HTR-8/SVneo (cell line): ENCODE measurements at places on chromosomes 12 and 14.
A peak's percentile ranks its signal among the peaks of the same experiment; 100 is the strongest.

GRCh38 chr14:86787717-86788116, 1205.3 kb downstream of the GALC start:
- DNase-seq: no peak

- no peak for DNase-seq
Measured at GRCh38 chr12:63308671-63309070, 157.7 kb upstream of the AVPR1A start.

GRCh38 chr14:23719225-23719985, 83.2 kb downstream of the DHRS2 start:
- DNase-seq: no peak

GRCh38 chr12:6235499-6235898, 35.3 kb downstream of the CD9 start:
- no peak for DNase-seq

DNA sequence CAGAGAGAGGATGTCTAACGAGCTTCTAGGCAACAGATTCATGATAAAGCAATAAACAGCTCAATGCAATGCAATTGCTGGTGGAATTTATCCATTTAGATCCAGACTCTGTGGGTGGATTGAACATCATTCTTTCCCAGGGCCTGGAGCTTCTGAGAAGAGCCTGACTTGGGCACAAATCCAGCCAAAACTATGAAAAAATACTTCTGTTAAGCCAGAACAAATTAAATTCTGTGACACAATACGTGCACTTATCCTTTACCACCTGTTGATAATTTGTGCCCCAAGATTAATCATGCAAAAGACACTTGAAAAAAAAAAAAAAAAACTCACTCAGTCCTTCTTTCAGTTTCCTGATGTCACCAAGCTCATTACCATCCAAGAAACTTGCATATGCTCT, 446.0 kb upstream of the DCN start:
- DNase-seq: no peak

- no peak for DNase-seq
Measured at GRCh38 chr14:81062816-81063215, 107.4 kb downstream of the TSHR start.

DNA sequence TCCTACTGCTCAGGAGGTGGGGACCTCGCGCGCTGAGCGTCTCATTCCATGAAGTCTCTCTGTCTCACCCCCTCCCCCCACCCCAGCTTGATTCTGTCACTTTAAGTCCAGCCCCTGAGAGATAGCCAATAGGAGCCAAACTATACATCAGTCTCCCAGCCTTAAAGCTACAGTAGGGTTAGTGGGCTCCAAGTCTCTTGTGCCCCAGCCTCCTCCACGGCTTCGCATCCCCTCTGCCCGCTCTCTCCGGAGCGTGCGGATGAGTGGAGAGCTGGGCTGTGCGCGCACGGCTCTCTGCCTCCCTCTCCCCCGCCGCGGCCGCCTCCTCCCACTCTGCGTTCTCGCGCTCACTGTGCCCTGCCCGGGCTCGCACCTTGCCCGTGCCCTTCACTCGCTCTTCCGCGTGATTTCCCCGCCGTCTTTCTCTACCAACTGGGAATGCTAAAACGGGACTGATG, at the start of gene ESRRB:
TSS of gene ESRRB (plus strand) at position 191 of the 458 bp plus-strand sequence. CDS start at position 456, 265 bp downstream.
- DNase-seq: no peak

- DNase-seq: no peak
Measured at GRCh38 chr14:58978343-58978742, 210.1 kb upstream of the DAAM1 start.

- DNase-seq: no peak
Measured at GRCh38 chr12:49809906-49810389, 18.3 kb downstream of the NCKAP5L start.

DNA sequence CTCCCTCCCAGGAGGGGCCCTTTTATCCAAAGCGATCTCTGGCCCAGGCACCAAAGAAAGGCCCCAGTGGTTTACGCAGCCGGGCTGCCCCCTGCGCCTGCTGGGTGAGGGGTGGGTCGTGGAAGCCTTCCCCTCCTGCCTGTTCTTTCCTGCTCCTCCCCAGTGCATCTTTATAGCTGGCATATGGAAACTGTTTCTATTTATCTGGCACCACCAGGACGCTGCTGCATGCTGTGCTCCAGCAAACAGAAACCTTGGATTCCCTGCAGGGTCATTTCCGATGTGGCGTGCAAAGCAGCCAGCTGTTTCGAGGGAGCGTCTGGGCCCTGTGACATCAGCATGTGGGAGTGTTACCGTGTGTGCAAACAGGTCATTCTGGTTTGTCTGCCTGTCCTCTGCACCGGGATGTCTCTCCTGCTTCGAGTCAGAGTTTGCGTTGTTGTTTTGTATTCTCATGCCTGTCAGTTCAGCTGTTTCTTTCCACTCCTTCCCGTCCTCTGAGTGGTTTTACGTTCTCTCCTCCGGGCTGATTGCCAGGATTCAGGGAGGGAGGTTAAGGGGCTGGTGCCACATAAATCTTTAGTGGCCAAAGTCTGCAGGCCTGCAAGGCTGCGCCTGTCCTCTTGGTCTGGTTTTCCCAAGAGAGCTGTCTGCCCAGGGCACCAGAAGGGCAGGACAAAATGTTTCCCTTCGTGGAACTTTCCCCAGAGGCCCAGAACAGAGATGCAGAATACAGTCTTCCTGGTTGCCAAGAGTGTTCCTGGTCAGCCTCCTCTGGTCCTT, 24.6 kb downstream of the TPCN1 start:
- no peak for DNase-seq

DNA sequence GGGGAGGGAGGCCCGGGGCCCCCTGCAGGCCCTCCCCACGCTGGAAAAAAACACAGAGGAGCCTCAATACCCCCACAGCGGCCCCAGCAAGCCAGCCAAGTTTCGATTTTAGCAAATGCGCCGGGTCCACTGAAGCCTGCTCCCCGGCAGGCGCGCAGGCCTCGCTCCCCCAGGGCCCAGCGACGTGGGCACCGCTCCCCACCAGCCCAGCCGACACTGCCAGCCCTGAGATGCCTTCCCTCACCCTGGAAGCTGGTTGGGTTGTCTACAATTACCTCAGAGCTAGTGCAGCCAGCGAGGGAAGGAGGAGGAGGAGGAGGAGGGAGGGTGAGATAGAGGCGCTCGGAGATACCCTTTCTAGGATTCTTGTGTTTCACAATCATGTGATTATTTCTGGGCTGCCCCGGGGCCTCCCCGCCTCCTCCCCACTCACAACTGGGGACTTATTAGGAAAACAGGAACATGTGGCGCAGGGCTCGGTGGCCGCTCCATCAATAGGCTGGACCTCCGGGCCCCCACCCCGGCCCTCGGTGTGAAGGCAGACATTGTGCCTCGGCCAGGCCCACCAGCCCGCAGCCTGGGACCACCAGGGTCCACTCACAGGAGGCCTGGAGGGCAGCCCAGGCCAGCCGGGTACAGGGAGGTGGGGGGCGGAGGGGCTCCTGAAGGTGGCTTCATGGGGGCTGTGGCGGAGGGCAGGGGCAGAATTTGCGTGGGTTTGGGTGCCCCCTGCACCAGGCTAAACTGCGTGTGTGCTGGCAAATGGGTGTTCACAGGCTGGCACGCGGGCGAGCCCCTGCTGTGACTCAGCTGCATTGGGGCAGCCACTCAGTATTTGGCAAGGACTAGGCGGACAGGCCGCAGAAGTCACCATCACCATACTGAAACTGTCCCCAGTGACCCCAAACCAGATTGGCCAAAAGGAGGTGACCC, 109.9 kb downstream of the NCOR2 start:
- no peak for DNase-seq

DNA sequence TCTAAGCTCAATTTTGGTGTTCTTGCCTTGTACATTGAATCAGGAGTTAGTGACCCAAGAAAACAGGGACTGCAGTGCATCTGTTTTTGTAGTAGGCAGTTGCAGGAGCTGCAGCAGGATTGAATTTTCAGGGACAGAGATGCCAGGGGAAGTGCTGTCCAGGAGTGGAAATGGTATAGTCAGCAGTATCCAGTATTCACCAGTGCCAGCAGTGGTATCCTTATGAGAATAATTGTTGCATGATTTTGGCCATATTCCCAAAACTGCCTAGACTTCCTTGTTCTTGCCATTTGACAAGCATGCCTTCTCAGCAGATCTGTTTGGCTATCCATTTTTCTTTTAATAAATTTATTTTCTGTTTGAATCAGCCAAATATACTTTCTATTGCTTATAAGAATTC, 18.6 kb upstream of the ABCD2 start:
- no peak for DNase-seq

DNA sequence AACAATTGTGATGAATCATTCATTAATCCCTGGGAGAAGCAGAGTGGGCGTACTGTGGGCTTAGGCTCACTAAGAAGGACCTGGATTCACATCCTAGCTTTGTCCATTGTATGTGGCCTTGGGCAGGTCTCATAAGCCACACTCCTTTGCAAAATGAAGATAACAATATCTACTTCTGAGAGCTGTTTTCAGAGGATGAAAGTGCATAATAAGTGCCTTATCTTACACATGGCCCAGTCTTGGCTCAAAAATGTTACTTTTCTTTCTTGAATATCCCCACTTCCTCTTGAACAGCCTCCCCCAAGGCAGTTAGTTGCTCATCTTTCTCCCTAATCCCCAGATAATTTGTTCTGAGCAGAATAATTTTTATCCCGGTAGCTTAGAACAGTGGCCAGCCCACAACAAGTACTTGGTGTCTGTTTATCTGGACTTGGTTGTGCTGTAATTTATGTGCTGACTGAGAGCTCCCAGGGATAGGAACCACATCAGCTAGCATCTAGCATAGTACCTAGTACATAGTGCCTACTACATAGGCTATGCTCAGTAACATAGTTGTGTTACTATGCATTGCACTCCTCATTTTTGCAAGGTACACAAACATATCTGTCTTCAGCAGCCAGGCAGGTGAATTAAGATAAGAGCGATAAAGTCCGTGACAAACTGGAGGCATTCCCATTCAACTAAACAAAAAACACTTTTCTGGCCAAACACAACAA, 61.7 kb upstream of the NUDT4 start:
- no peak for DNase-seq

DNA sequence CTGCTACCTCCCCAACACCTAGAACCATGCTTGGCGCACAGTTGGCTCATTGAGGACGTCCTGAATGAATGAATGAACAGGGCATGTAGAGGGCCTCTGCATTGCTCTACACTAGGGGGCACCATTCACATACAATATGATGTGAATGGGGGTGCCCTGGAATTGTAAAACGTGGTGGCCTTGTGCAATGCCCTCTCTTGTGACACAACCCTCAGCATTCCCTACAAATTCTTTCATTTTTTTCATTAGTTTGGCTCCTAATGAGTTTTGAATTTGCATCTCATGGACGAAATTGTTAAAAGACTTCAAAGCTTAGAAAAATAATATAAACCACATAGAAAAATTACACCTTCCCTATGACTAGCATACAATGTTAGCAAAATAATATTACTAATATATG, 2.3 kb upstream of the DIO2 start:
- peak; percentile 41 for DNase-seq

GRCh38 chr12:11633968-11634367, 15.5 kb upstream of the ETV6 start:
- no peak for DNase-seq

DNA sequence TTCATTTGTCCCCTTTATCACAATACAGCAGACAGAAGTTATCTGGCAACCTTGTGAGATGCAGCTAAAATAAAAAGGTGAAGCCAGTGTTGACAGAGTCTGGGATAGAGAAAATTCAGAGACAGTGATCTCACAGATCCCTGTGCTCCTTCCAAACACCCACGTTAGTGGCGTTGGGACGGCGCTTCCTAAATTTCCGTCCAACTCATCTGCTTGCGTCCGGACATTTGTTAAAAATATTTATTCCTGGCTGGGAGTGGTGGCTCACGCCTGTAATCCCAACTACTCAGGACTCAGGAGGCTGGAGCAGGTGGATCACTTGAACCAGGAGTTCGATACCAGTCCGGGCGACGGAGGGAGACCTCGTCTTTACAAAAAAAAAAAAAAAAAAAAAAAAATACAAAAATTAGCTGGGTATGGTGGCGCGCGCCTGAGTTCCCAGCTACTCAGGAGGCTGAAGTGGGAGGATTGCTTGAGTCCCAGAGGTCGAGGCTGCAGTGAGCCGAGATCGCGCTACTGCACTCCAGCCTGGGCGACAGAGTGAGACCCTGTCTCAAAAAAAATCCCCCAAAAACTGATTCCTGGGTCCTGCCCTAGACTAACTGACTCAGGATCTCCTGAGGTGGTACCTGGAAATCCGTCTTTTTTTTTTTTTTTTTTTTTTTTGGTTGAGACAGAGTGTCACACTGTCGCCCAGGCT, 708 bp upstream of the TCTN1 start:
- no peak for DNase-seq

- DNase-seq: no peak
Measured at GRCh38 chr12:81284137-81284536, 206.3 kb downstream of the ACSS3 start.

DNA sequence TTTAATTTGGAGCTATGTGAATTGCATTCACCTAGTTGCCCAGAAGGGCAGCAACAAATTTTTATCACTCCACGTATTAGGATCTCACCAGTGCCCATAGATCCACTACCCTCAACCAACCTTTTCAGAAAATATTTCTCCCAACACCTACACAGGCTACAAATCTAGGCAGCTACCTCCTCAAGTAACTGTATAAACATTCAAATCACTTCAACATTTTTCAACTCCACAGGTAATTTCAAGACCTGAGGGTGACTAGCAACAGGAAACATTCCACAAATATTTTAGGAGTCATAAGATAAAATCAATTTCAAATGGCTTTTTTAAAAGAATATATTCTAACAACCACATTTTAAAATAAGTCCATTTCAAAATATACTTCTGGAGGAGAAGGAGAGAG, 12.9 kb downstream of the PHLDA1 start:
- no peak for DNase-seq

- no peak for DNase-seq
Measured at GRCh38 chr12:2332236-2332635, 279.4 kb downstream of the CACNA1C start.

DNA sequence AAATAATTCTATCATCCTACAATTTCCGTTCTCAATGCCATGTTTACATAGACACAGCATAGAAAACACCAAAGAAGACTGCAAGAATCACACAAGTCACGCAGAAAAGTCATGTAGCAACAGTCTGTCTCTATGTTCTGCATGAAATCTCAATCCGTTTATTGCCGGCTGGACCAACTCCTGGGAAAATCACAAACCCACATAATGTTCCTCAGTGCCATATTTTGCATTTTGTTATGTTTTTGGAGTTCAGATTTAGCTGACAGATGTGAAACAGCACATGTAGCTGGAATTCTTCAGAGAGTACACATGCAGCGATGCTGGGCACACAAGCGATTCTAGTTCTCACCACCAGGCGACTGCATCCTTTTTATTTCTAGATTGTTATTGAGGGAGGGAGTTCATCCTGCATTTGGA, 193.1 kb downstream of the APAF1 start:
- DNase-seq: no peak

GRCh38 chr12:108665608-108666202, 32.0 kb upstream of the SELPLG start:
- DNase-seq: no peak

GRCh38 chr14:68137704-68138619, 318.4 kb downstream of the RAD51B start:
- peak; percentile 99 for DNase-seq
